ENCODE measurements at places on chromosomes 3 and 15.

DNA sequence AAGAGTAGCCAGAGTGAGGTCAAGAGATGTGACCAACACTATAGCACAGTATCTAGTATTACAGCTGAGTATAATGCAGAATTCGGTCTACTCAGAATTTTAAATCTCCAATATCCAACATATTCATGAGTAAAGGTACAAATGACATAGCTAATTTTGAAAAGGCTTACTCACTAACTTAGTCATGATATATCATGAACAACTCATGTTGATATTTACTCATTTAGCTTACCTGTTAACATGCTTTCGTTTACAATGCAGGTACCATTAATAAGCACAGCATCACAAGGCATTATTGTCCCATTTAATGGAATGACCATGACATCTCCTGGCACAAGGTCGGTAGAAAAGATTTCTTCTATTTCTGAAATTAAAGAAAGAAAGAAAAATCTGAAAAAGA, 36.9 kb downstream of the ATP13A3 start:
- no peaks in the 10 kb centered on the region for H3K4me1 ChIP-seq
- H3K27ac ChIP-seq, result no peak overlapping the region
- no peak for DNase-seq
- peaks cover 12% of the 10 kb centered on the region for H3K36me3 ChIP-seq
- H3K27me3 ChIP-seq, result no peaks in the 10 kb centered on the region

DNA sequence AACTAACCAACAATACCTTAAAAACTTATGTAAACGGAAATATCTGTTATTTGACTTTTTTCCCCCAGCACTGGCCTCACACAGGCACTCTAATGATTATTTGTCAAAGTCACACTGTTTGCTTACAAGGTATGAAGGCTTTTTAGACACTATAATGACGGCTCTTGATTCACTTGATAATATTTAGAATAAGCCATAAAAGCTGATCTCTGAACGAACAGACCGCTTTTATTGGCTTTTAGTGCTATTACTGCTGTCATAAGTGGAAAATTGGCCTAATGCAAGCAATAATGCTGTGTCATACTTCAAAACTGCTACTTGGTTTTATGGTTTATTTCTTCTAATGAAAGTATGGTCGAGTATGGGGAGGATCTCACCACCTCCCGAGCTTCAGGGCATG, 35.1 kb downstream of the MDFIC2 start:
- no peak overlapping the region for H3K4me3 ChIP-seq
- no peaks in the 10 kb centered on the region for H3K36me3 ChIP-seq
- no peak overlapping the region for H3K27ac ChIP-seq
- no peaks in the 10 kb centered on the region for H3K4me1 ChIP-seq
- H3K27me3 ChIP-seq, result no peaks in the 10 kb centered on the region

- H3K4me1 ChIP-seq, result peaks cover 10% of the 10 kb centered on the region
- no peak for DNase-seq
- H3K36me3 ChIP-seq, result no peaks in the 10 kb centered on the region
- peaks cover 24% of the 10 kb centered on the region for H3K27me3 ChIP-seq
- H3K4me3 ChIP-seq, result no peak overlapping the region
Observed at GRCh38 chr3:123457841-123458240, 9.0 kb upstream of the ADCY5 start.

DNA sequence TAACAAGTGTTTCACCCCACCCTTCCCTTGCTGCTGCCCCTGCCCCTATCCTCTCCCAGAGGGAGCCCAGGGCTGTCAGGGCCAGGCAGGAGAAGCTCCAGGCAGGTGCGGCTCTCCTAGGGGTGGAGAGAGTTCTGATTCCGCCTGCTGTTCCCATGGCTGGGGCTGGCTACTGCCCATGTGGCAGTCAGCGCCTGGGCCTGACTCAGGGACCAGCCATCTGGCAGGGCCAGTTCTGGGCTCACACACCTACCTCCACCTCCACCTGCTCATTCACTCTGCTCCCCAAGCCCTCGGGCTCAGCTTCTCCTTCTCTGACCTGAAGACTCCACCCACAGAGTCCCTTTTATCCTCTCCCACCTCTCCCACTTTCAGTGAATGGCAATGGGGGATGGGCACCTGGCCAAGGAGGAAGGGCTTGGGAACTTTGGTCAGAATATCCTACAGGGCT, 23.4 kb downstream of the AMOTL2 start:
- H3K36me3 ChIP-seq, result peaks cover 21% of the 10 kb centered on the region
- no peak overlapping the region for H3K27ac ChIP-seq
- H3K4me3 ChIP-seq, result no peak overlapping the region
- DNase-seq, result no peak

DNA sequence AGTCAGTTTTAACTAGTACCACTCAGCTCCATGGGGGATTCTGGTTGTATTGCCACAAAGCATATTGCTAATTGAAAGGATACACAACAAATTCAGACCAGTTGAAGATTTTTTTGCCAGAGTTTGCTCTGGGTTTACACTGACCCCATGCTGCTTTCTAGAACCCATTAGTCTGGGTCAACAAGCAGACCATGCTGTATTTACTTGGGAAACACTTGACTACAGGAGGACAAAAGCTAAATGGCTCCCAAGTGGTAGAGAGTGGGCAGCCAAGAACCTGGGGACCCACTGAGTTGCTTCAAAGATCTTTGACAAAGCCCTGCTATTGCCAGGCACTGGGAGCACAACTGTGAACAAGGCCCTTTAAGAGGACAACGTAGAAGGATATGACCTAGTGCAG, 86.8 kb upstream of the PSMD6 start:
- H3K27me3 ChIP-seq, result no peaks in the 10 kb centered on the region
- H3K4me3 ChIP-seq, result peak overlapping the region; percentile 72
- peaks cover 9% of the 10 kb centered on the region for H3K36me3 ChIP-seq
- H3K4me1 ChIP-seq, result peaks cover 71% of the 10 kb centered on the region
- no peak for DNase-seq
- peak overlapping the region; percentile 97 for H3K27ac ChIP-seq

DNA sequence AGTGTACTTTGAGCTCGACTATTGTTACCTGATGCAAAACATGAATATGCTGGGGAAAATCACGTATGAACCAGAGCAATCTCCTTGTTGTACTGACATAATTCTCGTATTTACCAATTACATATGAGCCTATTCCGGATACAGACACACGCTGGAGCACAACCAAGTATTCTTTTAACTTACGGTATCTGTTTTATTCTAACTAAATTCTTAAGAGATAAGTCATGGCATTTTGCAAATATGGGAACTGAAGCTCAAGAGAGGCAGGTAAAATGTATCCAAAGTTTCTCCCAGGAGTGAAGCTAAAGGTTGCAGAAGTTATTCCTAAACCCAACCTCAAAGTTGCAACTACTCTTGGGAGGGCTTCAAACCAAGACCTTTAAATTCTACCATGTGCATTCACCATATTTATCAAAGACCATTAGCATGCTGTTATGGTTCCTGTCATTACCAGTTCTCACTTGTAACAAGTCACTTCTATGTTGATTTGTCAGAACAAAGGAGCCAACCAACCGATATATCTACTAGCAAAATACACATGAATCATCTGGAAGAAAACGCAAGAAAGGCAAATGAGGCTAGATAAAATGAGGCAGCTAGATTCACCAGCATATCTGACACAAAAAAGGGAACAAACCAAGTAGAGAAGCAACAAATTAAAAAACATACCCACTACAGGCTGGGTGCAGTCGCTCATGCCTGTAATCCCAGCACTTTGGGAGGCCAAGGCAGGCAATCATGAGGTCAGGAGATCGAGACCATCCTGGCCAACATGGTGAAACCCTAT, 17.8 kb downstream of the TBL1XR1 start:
- no peak overlapping the region for H3K27ac ChIP-seq
- DNase-seq, result no peak
- peaks cover 34% of the 10 kb centered on the region for H3K4me1 ChIP-seq
- no peak overlapping the region for H3K4me3 ChIP-seq
- no peaks in the 10 kb centered on the region for H3K27me3 ChIP-seq
- peaks cover 9% of the 10 kb centered on the region for H3K36me3 ChIP-seq

GRCh38 chr3:2599471-2599870, 500.8 kb downstream of the CNTN4 start:
- H3K36me3 ChIP-seq, result no peaks in the 10 kb centered on the region
- DNase-seq, result no peak
- H3K27ac ChIP-seq, result no peak overlapping the region
- H3K27me3 ChIP-seq, result no peaks in the 10 kb centered on the region
- no peaks in the 10 kb centered on the region for H3K4me1 ChIP-seq
- no peak overlapping the region for H3K4me3 ChIP-seq

GRCh38 chr3:121979246-121979645, 42.8 kb downstream of the ILDR1 start:
- DNase-seq, result no peak
- H3K27ac ChIP-seq, result no peak overlapping the region
- peaks cover 6% of the 10 kb centered on the region for H3K36me3 ChIP-seq
- peaks cover 2% of the 10 kb centered on the region for H3K27me3 ChIP-seq
- no peaks in the 10 kb centered on the region for H3K4me1 ChIP-seq
